ENCODE measurements at places on chromosomes 3 and 15.

DNA sequence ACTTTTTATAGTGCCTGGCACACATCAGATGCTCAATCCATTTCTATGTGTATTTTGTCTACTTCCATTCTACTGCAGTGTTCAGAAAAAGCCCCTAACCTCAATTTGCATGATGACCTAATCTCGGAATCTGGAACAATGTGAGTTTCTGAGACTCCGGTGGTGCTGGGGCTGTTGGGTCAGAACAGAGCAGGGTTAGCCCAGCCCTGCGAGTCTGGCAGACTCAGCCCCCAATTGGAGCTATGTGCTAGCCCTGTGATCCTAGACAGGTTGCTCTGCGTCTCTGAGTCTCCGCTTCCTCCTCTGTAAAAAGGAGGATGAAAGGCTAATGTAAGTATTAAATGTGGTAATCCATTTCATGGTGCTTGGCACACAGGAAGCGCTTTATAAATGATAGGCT lies 95.0 kb upstream of the ICE2 start:
- DNase-seq: no peak

- DNase-seq: no peak
Observed at GRCh38 chr3:14377044-14377837, 25.2 kb upstream of the SLC6A6 start.

GRCh38 chr3:31235062-31235700 lies 297.5 kb upstream of the STT3B start:
- DNase-seq: no peak

DNA sequence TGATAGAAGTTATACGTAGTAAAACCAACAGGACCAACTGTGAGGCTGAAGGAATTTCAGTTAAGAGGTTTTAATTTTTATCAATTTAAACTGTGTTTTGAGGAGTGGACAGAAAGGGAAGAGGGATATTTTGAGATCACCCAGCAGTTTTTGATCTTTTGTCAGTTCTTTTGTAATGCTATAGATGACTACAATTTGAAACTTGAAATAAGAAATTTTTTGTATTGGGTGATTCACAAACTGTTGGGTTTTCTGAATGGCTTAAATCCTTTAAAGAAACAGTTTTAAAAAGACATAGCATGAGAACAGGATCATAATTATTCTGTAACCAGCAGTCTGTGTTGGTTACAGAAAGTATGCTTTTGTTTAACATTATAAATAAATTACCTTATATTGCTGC lies 67.4 kb downstream of the TCF12 start:
- DNase-seq: no peak

DNA sequence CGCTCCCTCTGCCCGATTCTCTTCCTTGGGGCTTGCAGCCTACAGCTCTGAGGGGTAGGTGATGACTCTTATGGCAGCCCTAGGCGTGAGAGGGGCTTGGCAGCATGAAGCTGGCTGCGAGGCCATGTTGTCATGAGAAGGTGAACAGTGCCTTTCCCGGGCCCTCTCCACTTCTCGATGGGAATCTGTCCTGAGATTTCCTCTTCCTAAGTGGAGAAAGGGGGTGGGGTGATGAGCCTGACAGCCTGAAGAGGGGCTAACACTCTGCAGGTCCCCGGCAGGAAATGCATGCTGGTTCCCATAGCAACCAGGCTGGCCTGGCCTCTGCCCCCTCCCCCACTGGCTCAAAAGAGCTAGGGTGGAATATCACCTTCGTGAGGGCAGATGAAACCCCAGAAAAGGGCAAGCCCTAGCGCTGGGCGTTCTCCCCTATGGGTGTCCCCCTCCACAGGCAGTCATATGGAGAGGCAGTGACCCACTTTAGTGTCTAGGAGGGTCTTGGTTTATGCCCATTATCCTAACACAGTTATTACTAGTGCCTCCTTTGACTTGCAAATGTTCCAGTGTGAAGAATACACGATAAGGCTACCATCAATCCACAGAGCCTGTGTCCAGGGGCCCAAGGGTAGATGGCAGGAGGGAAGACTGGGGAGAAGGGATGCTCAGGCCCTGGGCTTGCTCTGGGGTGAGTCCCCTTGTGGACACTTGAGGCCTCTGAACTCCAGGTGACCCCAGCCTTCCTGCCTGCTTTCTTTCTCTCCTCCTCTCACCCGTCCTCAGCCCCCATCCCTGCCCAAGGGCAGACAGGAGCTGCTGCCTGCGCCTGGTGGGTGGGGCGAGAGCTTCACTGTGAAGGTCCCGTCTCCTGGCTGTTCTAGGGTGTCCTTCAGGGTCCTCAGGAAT lies 13.2 kb downstream of the EPHB3 start:
- peak; percentile 73 for DNase-seq

DNA sequence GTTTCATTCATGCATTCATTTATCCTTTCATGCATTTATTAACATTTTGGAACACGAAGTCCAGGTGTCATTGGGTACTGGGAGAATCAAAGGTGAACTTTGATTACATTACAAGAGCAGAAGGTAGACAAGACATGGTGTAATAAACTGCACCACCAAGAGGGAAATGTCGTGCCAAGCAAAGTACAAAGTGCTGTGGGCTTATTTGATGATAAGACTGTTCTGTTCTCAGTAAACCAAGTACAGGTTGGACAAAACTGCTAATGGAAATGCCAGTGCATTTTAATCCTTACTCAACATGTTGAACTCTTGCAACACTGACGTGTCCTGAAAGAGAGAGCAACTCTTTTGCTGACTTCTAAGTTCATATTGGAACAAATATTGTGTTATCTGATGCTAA lies 69.4 kb downstream of the MME start:
- no peak for DNase-seq

- DNase-seq: no peak
Observed at GRCh38 chr3:23442598-23443383, 239.7 kb downstream of the UBE2E2 start.

DNA sequence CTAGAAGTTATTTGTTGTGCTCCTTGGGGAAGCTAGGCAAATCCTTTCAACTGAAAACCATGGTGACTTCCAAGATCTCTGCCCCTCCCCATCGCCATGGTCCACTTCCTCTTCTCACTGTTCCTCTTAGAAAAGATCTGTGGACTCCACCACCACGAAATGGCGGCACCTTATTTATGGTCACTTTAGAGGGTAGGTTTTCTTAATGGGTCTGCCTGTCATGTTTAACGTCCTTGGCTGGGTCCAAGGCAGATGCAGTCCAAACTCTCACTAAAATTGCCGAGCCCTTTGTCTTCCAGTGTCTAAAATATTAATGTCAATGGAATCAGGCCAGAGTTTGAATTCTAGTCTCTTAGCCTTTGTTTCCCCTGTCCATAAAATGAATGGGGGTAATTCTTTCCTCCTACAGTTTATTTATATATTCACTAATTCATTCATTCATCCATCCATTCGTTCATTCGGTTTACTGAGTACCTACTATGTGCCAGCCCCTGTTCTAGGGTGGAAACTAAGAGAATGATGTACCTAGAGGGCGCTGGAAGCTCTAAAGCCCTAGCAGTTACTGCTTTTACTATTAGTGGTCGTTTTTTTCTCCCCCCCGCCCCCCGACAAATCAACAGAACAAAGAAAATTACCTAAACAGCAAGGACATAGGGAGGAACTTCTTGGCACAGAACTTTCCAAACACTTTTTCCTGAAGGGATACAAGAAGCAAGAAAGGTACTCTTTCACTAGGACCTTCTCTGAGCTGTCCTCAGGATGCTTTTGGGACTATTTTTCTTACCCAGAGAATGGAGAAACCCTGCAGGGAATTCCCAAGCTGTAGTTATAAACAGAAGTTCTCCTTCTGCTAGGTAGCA lies 657 bp downstream of the PATL2 start:
- DNase-seq: no peak

DNA sequence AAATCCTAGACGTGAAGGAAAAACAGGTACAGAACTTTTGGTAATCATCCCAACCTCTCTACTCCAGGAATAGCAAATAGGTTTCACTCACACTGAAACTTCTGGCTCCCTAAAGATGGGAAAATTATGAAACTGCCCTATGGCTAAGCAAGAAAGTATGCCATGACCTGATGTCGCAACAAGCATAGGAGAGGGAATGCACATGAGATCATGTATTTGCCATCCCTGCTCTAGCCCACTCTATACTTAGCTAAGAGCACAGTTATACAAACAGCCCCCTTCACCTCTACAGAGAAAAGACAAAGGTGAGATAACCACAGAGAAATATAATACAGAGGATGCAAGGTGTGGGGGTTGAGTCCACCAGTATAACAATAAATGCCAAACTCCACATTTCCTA lies 102.7 kb downstream of the TBC1D5 start:
- DNase-seq: no peak

DNA sequence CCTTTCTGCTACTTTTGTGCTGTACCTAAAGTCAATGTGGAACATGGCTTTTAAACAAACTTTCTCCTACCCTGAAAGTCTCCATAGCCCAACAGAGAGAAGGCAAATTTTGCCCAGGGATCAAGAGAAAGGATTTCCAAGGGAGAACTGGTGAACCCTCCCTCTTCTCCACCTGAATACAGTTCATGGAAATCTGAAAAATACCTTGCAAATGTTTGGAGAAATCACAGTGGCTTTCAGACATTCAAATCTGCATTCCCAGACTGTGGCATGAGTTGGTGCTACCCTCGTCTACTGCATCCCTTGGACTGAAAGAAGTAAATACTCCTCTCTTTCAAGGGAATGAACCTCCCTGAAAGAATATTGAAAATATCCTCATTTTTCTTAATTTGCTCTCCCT lies 38.7 kb downstream of the ZIC4 start:
- DNase-seq: no peak

Data from nephron progenitor cell (in vitro differentiated cells).